Cardiac fibroblast (primary cell): ENCODE measurements at places on chromosomes 3 and 15.
A peak's percentile ranks its signal among the peaks of the same experiment; 100 is the strongest.

- DNase-seq, result peak; percentile 59
These were observed at the start of gene MYD88 for GRCh38 chr3:38138349-38139190. Gene MYD88 (plus strand): TSS chr3:38138661. CDS start chr3:38138701, 40 bp downstream.

- DNase-seq, result peak; percentile 48
These were observed 25.1 kb downstream of the SSUH2 start for GRCh38 chr3:8619548-8619947.

- no peak for DNase-seq
These were observed 23.9 kb upstream of the UBE2E1 start for GRCh38 chr3:23781871-23782270.

GRCh38 chr3:102053375-102053989, 204.2 kb downstream of the NFKBIZ start:
- DNase-seq, result peak; percentile 30

DNA sequence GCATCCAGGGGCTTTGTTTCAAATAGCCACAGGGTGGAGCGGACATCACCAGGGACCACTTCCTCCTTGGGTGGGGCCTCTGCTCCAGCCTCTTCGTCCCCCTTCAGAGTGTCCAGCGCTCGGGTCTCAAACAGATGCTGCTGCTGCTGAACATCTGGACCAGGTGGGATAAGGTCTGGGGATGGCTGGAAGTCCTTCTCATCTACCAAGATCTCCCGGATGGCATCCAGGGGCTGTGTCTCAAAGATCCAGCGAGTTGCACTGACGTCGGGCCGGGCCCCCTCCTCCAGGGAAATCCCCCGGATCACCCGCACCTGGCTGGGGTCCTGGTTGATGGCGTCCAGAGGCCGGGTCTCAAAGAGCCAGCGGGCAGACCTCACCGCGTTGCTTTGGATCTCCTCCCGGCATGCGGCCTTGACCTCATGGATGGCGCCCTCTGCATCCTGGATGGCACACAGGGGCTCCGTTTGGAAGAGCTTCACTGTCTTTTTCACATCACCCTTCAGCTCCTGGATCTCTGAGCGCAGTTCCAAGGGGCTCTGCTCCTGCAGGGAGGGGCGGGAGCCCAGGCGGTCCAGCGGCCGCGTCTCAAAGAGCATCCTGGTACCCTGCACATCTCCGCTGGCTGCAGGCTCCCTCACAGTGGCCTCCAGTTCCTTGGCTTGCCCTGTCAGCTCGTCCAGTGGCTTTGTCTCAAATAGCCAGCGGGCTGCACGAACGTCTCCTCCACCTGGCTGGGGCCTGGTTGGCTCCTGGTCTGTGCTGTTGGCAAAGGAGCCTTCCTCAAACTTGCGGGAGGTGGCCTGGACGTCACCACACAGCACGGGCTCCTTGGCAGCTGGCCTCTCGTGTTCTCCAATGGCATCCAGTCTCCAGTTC, 3.9 kb downstream of the XIRP1 start:
- DNase-seq, result no peak

GRCh38 chr15:40279437-40280141, 3.3 kb downstream of the ANKRD63 start:
- peak; percentile 63 for DNase-seq

DNA sequence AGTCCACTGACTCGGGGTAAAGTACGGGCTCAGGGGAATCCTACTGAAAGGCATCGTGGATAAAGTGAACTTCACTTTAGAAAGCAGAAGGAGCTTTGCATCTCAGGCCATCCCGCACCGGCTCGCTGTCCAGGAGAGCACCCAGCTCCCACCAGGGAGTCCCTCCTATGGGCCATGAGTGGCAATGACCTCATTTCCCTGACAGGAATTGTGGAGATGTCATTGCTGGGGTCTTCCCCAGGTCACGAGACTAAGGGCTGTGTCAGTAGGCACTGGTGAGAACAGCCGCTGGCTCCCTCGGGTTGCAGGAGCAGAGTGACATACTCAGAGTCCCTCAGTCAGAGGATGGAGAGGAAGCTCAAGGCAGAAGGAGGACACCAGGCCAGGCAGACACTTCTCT, 97.3 kb downstream of the XXYLT1 start:
- no peak for DNase-seq
